H4 (cell line): ENCODE measurements at places on chromosomes 5 and 9. TPM values are rescaled to one million over a fixed set of nuclear protein-coding genes. Genes with fewer than 3 reads are reported as not detected.
A peak's percentile ranks its signal among the peaks of the same experiment; 100 is the strongest.

Gene PAXX
- total RNA-seq: 32.0 and 41.3 TPM in 2 replicates

DNA sequence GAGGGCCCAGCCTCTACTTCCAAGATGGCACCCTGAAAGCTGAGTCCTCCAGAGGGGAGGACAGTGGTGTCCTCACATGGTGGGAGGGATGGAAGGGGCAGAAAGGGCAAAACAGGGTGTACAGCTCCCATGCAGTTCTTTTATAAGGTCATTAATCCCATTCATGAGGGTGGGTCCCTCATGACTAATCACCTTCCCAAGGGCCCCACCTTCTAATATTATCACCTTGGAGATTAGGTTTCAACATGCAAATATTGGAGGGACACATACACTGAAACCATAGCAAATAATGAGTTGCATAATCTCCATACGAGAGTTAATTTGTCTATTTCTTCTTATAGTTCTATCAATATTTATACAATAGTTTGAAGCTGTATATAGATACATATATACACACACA lies 5.8 kb upstream of the ZBTB43 start:
- DNase-seq: no peak

- DNase-seq: peak; percentile 91
Measured at GRCh38 chr5:163571744-163572143, 66.3 kb downstream of the MAT2B start.

DNA sequence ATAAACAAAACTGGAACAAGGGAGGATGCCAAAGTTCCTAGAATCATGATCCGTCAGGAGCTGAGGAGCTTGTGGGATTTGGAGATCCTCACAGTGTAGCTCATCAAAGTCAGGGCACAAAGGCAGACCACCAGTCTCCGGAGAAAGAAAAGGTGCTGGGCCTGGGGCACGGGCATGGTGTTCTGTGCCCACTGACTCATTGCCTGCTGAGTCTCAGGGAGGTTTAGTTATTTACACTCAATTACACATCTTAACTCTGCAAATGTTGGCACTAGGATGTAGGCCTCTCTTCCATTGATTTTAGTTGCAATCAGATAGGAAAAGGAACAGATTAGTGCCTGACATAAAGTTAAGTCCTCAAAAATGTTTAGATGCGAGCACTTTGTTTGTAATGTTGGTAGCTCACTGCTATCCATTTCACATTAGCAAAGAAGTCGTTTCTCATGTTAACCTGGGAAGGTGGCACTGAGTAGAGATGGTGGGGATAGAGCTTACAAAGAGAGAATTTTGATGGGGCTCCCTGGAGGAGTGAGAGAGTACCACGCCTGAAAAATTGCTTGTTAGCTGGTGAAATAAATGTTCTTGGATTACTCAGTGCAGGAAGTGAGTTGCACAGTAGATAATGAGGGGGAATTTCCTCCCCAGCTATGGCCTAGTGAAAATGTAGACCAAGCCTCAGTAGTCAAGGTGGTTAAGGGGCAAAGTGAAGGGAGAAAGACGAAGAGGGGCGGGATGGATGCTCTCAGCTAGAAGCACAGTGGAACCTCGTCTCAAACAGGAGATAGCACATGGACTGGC lies 109.5 kb upstream of the CD180 start:
- DNase-seq: no peak

Gene TAS2R1
- total RNA-seq: not detected in 2 replicates

GRCh38 chr9:85726737-85727136 lies 15.0 kb downstream of the AGTPBP1 start:
- DNase-seq: no peak

DNA sequence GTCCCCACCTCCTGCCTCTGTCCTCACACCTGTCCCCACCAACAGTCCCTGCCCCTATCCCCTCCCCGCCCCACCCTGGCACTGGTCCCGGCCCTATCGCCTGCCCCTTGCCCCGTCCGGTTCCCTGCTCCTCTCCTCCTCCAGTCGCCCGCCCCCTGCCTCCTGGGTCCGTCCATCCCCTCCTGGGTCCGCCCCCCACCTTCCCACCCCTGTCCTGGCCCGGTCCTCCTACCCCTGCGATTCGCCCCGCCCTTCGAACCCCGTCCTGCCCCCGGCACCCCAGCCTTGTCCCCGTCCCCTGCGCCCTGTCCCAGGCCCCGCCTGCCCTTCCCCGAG lies 372 bp downstream of the EDF1 start:
- no peak for DNase-seq

DNA sequence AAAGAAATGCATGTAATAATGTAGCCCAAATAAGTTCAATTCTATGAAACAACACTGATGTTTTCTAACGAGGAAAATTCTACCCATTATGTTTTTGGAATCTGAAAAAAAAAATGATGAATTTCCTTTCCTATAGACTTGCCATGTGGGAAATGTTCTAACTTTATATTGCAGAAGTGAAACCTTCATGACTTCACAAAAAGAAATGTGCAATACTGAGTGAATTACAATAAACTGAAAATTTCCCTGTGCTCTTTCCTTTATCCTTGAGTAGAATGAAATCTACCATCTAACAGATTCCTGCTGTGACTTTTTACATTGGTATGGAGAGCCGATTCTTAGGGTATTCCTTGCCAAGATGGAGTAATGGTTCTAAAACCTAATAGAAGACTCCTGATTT lies 1622.5 kb downstream of the MAT2B start:
- no peak for DNase-seq

Gene PCDHGC3
- 50.8 and 61.5 TPM in 2 replicates for total RNA-seq

DNA sequence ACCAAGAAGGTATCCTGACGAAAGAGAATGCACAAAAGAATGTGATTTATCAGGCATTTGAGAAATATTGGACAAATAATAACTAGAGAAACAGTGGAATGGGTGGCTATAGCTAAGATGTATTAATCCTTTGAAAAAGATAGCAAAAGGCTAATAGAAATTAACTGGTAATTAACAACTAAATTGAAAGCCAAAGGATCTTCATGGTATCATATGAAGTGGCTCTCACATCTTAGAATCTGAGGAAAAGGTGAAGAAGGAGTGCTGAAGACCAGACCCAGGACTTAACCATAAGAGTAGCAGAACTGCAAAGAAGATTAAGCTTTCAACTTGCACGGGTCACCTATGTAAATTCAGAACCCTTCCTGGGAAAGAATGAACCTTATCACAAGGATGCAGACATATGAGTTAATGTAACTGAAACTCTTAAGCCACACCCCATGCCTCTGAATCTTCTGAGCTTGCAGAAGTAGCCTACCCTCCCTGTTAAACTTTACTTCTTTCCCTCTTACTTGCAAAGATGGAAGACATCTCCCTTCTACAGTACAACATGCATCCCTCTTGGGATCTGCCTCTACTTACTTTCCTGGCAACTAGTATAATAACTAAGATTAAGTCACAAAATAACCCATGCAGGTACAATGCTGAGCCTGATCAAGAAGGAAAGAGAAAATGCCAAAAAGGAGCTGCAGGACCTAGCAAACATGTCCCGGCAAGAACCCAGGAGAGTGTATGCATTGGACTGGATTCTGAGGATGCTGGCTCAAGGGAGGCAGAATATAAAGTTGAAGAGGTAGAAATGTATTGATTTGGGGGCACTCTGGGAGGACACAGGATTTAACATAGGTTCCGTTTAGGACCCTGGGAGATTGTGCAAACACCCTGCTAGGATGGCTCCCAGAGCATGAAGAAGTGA lies 395.5 kb upstream of the SLC30A5 start:
- no peak for DNase-seq

DNA sequence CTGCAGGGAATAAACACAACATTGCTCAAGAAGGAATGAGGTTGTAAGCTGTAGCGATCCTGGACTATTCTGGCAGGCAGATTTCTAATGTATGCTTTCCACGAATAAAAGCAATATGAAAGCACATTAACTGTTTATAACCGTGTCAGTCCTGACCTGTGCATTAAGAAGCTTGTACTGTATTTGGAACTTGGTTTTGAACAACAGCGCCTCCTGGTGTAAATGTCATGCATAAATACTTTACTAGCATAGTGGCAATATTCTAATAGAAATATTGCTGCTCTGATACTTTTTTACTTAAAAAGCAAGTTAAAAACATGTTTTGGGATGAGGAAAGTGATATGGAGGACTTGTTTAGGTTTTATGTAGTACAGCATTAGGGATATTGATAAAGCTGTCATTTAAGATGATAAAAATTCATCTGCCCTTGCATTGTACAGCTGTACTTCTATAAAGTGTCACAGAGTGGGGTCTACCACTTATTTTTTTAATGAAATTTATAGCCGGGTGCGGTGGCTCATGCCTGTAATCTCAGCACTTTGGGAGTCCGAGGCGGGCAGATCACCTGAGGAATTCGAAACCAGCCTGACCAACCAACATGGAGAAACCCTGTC lies 70.7 kb upstream of the GNE start:
- DNase-seq: peak; percentile 75

Gene TRPM6
- total RNA-seq: 0.12 and 0.29 TPM in 2 replicates

Gene SPATA31A7
- not detected in 2 replicates for total RNA-seq

- DNase-seq: no peak
Measured at GRCh38 chr5:1666812-1667588, 132.6 kb downstream of the MRPL36 start.

GRCh38 chr5:126619781-126620180 lies 19.0 kb downstream of the PHAX start:
- DNase-seq: no peak

Gene PCDHGB7
- total RNA-seq: 0.58 and 1.4 TPM in 2 replicates

Gene ASS1
- 55.2 and 63.6 TPM in 2 replicates for total RNA-seq

DNA sequence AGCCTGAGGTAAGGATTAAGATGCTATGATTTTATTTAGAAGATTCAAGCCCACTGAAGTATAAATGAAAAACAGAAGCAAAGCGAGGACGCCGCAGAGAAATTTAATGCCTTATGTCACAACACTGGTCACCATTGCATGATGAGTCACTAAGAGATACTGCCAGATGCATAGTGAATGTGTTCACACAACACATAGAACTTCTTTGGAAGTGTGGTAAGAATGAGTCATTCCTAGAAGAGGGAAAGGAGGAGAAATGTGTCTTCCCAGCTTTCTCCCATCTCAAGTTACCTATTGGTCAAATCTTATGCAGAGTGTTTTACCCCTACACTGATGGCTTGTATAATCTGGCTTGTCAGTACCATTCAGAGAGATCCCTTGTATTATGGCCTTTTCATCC lies 465.3 kb upstream of the ARRDC3 start:
- DNase-seq: peak; percentile 89

DNA sequence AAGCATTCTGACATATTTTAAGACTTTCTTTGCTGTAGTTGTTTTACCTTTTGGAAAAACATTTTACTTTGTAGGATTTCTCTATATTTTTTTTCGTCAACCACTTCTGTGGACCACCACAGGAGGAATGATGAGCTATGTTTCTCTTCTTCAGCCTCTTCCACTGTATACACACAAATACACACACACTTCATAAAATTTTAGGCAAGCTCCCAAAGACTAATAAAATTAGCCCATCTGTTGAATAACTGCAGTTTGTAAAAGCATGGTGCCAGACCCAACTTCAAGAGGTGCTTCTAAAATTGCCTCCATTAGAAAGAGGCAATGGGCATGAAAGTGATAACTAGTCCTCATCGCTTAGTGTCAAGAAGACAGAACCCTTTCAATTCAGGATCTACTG lies 4.1 kb upstream of the CEP120 start:
- DNase-seq: no peak

DNA sequence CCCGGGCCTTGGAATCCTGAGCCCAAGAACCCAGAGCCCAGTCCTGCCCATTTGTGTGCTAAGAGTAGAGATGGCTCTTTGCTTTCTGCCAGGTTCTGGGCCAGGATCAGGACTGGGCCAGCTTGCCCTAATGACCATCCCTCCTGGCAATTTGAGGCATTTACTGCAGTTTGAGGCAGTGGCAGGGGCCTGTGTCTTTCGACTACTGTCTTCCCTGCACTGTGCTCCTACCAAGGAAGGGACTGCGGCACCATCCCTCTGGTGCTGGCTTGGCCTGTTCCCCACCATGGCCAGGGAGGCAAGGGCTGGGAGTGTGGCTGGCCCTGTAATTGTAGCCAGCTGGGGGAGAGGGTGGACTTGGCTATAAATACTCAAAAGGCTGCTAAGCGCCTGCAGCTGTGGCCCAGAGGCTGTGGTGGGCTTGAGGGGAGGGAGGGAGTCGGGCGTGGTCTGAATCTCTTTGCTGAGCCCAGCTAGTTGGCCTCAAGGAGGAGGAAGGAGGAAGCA lies 4.6 kb downstream of the ENHO start:
- no peak for DNase-seq

- DNase-seq: no peak
Measured at GRCh38 chr5:117394506-117395157, 820.0 kb upstream of the SEMA6A start.

Gene NR2F1
- 6.5 and 10.3 TPM in 2 replicates for total RNA-seq

- DNase-seq: no peak
Measured at GRCh38 chr9:14210428-14210827, 103.5 kb downstream of the NFIB start.

GRCh38 chr5:93580063-93580926 lies 724 bp downstream of the NR2F1-AS1 start:
- DNase-seq: peak; percentile 21

Gene MEIKIN
- total RNA-seq: not detected in 2 replicates

Gene GPX3
- 338 and 380 TPM in 2 replicates for total RNA-seq

Gene GFI1B
- total RNA-seq: 0.10 TPM in 1 of 2 replicates, not detected in the other
